ENCODE measurements at places on chromosomes 13 and 19.

DNA sequence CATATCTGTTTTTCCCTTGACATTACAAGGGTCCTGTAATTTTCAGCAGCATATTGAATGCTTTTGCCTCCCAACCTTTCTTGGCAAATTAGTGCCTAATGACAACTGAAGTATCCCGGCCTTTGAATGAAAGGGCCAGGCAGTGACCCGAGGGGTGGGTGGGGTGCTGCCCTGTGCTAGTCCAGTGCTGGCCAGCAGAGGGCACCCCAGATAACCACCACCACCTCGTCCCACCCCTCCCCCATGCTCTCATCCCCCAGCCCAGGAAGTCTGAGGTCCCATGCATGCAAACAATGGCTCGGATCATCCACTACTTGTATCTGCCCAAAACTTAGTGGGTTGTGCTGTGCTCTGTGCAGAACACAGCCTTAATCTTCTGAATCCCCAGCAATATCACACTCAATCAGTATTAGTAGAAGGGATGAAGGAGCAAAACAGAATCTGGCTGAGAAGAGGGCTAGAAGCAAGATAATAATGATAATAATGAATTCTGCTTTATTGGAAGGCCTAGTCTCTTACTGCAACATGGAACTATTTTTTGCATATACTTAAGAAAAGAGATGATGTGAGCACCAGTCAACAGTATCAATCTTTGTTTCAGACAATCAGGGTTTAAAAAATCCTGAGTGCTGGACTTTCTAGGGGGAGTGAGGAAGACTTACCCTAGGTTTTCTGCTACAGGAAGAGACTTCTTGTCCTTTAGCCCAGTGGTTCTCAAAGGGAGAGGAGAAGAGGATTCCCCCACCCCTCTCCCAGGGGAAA is 3.8 kb downstream of the ATP12A start:
- peak; percentile 84 for DNase-seq

GRCh38 chr19:6041991-6042481 is 64.1 kb upstream of the RANBP3 start:
- DNase-seq, result no peak

- no peak for DNase-seq
Observed at GRCh38 chr13:50826035-50826434, 17.5 kb downstream of the DLEU7 start.

GRCh38 chr19:47183601-47184000 is 47.4 kb downstream of the BBC3 start:
- no peak for DNase-seq

- no peak for DNase-seq
Observed at GRCh38 chr13:34391076-34391475, 551.0 kb upstream of the NBEA start.

DNA sequence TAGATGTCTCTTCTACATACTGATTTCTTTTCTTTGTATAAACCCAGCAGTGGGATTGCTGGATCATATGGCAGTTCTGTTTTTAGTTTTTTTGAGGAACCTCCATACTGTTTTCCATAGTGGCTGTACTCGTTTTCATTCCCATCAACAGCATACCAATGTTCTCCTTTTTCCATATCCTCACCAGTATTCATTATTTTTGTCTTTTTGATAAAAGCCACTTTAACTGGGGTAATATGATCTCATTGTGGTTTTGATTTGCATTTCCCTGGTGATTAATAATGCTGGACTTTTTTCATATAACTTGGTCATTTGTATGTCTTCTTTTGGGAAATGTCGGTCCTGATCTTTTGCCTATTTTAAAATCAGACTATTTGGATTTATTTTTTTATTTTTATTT is 108.5 kb downstream of the PAN3 start:
- DNase-seq, result no peak

- no peak for DNase-seq
Observed at GRCh38 chr13:99982731-99983498, 1.3 kb downstream of the ZIC2 start.

DNA sequence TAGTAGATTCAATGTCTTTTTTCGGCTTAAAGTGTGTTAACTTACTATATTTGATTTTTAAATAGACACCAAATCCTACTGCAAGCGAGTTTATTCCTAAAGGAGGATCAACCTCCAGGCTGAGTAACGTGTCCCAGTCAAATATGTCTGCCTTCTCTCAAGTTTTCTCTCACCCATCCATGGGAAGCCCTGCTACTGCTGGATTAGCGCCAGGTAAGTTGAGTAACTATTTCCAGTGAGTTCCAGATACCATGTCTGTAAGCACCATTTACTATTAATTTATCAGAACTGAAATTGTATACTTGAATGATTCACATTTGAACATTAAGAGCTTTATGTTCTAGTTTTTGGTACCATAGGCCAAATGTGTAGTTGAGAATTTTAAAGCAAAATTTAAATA is 81.8 kb downstream of the PAN3 start:
- no peak for DNase-seq

DNA sequence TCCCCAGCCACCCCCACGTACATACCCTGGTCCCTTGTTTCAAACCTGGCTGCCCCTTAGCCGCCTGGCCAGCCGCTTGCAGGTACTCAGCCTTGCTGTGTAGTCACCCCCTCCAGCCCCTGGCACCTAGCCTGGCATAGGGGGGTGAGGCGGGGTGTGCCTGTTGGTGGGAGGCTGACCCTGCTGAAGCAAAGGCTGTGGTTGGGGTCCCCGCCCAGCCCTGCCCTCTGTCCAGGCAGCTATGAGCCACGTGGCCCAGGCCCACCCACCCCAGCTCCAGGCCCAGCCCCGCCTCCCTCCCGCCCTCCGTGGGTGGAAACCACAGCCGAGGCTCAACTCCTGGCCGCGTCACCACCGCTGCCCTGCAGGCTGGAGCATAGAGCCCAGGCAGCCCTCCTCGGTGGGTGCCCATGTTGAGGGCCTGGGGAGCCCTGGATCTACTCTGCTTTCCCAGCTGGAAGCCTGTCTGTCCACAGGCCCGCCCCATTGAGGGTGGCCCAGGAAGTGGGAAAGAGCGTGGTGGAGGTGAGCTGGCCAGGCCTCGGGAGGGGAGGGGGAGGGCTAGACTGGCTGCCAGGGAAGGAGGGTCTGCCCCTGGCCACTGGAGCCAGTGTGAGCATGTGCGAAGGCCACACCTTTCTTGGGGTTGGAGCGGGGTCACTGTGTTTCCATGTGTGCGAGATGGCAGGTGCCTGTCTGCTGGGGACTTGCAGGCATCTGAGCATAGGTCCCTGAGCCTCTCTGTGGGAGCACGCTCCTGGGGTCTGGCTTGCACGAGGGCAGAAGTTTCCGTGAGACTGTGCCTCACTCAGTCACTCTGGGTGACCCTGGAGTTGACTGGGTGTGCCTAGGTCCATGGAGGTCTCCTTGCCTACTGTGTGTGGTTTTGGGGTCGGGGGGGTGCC is 31.0 kb downstream of the PAK4 start:
- DNase-seq, result no peak

Data from D341Med (cell line).